ENCODE measurements at places on chromosomes 2 and 18.

- no peak for DNase-seq
These were observed 24.1 kb downstream of the FAM228B start for GRCh38 chr2:24147364-24147763.

- no peak for DNase-seq
These were observed 87.8 kb downstream of the PDE11A start for GRCh38 chr2:177984749-177985148.

DNA sequence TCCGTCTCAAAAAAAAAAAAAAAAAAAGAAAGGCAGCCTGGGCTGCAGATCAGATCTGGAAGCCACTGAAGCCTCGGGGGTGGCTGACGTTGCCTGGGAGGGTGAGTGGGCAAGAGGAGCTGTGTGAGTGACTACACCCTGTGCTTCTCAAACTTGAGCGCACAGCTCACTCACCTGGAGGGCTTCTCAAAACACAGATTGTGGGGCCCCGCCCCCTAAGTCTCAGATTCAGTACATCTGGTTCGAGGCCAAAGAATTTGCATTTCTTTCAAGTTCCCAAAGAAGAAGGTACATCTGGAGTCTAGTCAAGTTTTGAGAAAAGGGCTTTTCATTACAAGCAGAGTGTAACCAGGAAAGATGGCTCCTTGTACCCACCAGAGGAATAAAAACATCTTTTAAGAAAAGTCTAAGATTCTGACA is 97.7 kb upstream of the CAB39 start:
- DNase-seq, result no peak

- no peak for DNase-seq
These were observed 48.3 kb upstream of the GPR155 start for GRCh38 chr2:174535083-174535482.

GRCh38 chr2:46351750-46352138 is 54.5 kb downstream of the EPAS1 start:
- no peak for DNase-seq

GRCh38 chr2:227198866-227199265 is 34.4 kb downstream of the COL4A3 start:
- no peak for DNase-seq

GRCh38 chr2:23801396-23801795 is 125.5 kb downstream of the ATAD2B start:
- no peak for DNase-seq

GRCh38 chr18:58649966-58650816 is 21.1 kb upstream of the MALT1 start:
- no peak for DNase-seq

DNA sequence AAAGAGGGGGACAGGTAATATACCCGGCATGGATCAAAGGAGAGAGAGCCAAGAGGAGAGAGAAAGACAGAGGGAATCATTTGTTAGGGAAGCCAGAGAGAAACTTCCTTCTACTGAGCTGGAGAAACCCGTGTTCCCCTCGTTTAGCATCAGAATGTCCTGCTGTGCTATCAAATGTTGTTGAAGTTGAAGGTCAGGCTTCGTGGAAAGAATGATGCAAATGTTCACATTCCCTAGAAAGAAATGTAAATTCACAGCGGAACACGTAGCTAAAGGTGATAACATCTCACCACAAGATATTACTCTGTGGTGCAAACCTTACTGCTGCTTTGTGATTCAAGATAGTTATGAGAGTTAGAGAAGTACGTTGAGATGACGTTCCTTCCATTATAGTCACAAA is 258.1 kb downstream of the LNPK start:
- no peak for DNase-seq
